ENCODE measurements at places on chromosomes 6 and 20.

DNA sequence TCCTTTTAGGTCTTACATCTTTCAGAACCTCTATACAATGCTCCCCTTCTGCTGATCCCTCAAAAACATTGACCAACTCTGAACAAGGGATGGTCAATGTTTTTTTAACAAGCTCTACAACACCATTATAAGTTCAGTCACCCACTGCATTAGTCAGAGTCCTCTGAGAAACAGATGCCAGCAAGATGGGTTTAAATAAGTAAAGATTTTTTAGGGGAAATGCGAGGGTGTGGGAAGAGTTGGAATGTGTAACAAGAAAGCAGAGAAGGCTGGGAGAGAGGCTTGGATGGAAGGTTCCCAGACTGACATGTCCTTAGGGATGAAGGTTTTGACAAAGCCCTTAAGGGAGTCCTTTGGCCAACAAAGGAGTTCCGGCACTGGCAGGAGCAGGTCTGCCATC, 478.3 kb downstream of the FRK start:
- DNase-seq = no peak

- DNase-seq = no peak
Observed at GRCh38 chr6:159505140-159505922, 187.7 kb downstream of the SOD2 start.

DNA sequence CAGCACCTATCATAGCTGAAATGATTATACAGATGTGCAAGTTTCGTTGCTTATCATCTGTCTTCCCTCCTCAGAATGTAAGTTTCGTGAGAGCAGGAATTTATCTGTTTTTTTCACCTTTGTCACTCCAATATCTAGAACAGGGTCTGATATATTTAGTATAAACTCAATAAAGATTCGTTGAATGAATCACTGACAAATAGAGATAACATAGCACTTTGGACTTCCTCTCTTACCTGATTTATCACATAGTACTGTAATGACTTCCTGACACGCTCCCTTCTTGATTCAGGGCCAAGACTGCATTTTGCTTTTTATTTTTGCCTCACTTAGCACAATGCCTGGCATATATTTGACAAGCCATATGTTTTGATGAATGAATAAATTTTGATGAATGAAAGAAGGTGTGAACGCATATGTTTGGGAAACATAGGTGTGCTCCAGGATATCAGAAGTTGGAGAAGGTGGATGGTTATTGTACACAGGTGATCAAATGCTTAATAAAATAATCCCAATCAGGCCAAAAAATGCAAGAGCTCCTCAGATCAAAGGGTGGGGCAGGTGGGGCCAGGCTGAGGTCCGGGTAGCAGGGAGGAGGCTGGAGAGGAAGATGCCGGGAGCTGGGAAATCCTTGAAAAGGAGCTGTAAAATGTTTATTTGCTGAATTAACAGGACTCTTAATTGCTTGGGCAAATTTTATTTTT, 33.0 kb downstream of the PIM1 start:
- DNase-seq = no peak

DNA sequence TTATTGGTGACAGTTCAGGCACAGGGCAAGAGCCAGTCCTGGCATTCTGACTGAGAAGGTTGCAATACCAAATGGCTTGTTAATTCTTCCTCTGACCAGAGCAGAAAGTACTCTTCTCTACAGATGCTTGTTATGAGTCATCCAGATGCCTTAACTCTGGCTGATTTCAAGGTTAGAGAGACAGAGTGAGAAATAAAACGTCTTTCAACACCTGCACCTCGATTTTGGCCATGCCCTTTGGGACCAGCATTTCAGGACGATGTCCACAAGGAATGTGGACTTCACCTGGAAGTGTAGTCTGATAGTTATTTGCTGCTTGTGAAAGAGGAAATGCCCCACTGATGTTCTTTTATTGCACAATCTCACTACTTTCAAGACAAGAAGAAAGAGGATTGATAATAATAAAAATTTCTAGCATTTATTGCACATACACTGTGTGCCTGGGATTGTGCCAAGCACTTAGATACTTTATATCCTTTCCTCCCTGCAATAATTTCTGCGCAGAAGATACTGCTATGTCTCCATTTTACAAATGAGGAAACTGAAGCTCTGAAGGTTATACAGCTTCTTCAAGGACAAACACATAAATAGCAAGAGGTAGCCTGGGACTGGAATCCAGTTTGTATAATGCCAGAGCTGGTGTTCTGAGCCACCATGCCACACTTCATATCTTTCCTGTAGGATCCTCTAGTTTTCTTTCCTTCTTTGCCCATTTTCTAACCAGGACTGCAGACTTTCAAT, 33.5 kb upstream of the MCM3 start:
- no peak for DNase-seq

DNA sequence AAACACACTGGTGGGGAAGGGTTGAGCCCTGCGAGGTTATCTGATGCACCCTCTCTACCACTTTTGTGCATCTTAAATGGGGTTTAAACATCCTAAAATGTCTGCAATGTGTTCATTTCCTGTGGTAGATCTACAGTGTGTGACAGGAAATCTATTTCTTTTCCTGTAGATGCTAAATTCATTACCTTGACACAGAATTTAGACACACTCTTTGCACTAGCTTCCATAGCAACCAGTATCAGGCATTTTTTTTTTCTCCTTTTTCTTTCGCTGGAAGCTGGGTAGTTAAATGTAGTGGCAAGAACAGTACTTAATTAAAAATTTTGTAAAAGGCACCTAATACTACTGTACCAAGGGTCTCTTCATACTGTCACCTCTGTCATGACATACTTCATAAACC, 141.1 kb downstream of the RFPL4B start:
- no peak for DNase-seq

- DNase-seq = no peak
Observed at GRCh38 chr6:127582777-127583462, 5.9 kb downstream of the C6orf58 start.

- DNase-seq = no peak
Observed at GRCh38 chr20:35637276-35637675, 21.6 kb downstream of the SPAG4 start.

GRCh38 chr6:109121411-109121810, 26.1 kb downstream of the CEP57L1 start:
- no peak for DNase-seq

DNA sequence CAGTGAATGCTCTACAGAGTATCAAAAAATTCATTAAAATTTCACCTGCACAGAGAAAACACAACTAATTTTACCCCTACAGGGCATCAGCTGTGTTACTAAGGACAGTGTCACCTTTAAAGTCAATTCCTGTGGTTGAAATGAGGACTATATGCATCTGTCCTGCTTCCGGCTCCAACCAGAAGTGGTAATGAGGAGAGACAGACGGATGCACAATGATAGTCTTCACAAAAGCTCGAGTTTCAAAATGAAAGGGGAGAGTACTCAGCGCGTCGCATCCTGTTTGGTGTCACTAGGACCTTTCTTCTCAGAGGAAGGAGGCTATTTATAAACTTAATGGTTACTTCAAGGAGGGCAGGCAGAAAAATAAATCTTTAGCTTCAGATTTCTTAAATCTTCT, 86.5 kb downstream of the LYRM4 start:
- no peak for DNase-seq

DNA sequence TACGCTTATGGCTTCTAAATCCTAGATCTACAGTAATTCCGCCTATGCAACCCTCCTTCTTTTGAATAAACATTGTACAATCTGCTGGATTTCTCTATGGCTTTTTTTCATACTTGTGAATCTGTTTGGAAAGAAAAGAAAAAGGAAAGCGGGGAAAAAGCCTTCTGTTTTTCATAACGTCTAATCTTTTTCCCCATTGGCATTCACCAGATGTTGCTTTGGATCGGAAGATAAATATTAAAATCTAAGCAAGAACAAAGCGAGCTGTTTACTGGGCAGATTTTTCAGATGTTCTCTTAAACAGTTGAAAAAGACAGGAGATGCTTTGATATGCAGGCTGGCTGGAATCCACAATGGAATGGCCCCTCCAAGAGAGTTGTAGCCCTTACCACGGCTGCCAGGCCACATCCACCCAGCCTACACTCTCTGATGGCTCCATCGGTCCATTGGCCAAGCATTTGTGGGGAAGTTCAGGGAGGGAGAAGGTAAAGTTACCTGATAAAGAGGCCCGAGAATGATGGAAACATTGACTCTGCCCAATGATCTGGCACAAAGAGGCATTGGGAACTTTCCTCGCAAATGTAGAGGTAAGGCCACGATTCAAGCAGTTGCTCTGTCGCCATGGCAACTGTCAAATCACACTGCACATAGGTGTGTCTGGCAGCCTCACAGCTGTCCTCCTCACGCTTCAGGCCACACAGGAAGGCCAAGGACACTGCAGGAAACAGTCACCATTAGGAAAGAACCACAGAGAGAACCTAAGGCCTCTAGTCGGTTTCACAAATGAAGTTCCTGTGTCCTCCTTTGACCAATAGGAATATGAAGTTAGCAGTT, 70.3 kb downstream of the PKHD1 start:
- no peak for DNase-seq

- no peak for DNase-seq
Observed at GRCh38 chr20:14374196-14374595, 36.8 kb upstream of the FLRT3 start.

GRCh38 chr6:35264550-35265274, 5.2 kb downstream of the ZNF76 start:
- DNase-seq = no peak

- DNase-seq = no peak
Observed at GRCh38 chr6:160500639-160501038, 152.5 kb downstream of the SLC22A3 start.

DNA sequence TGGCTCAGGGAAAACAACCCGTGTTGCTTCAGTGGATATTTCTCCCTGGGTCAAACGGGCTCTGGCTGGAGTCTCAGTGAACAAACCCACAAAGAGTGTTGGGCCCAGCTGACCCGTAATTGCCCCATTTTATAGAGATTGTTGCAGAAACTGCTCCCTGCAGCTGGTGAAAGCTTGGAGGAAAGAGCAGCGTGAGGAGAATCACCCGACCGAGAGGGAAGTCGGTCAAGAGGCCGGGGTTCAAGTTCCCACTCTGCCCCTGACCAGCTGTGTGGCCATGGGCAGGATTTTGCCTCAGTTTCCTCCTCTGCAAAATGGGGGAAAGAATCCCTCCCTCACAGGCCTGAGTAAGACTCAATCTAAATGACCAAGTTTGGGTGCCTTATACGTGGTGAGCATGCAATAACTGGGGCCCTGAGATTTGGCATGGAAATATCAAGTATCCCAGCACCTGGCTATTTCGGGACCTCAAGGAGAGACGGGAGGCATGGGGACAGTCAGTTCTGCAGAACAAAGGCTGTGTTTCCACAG, 1.7 kb upstream of the TGM2 start:
- no peak for DNase-seq

DNA sequence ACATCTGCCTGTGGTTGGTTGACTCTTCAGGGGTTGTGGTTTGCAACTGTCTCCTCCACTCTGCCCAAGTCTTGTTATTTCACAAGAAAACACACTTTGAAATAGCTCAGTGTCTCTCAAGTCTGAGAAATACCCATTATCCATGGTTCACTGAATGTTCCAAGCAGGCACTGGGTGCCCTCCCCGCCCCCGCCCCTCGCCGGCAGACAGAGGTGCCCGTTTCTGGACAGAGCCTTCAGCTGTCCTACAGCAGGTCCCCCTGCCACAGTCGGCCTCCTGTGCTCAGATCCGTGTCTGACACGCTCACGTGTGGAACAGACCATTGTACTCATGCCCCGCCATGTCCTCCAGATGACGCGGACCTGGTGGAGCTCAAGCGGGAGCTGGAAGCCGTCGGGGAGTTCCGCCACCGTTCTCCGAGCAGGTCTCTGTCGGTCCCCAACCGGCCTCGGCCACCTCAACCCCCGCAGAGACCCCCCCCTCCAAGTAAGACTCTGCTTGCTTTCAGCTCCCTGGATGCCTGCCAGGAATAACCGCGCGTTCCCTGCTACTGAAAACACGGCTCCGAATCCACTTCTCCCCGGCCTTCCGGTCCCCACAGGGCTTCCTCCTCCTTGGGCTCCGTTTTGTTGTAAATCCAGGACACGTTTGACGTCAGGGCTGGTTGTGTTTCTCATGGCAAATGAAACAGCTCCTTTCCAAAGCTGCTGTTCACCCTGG, 81.4 kb downstream of the SERAC1 start:
- DNase-seq = no peak

DNA sequence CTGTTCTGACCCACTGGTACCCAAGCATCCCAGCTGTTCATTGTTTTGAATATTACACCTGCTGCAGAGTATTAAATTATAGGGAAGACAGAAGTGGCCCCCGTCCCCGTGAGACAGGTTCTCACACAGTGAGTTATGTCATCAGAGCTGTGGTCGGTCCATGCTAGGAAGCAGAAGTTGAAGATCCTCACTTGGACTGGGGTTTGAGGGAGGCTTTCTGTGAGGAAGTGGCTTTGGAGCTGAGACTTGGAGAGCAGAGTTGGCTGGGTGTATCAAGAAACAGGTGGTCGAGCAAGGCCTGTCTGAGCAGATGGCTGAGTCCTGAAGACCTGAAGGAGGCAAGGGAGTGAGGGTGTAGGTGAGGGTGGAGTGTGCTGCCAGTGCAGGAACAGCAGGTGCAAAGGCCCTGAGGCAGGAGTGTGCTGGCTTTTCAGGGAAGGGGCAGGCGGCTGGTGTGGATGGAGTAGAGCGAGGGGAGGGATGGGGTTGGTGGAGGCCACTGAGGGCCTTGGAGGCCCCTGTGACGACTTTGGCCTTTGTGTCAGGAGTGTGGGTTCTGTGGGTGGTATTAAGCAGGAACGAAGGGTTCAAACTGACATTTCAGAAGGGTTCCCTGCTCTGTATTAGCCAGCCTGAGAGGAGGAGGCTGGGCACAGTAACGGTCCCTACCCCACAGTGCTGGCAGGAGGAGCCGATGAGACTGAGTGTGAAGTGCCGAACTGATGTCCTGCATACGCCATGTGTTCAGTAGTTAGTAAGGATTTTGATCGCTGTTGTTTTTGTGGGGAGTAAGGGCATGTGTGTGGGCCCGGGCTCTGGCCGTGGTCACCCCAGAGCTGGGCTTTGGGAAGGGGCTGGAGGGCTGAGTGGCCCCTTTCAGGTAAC, 11.8 kb downstream of the SRC start:
- no peak for DNase-seq

DNA sequence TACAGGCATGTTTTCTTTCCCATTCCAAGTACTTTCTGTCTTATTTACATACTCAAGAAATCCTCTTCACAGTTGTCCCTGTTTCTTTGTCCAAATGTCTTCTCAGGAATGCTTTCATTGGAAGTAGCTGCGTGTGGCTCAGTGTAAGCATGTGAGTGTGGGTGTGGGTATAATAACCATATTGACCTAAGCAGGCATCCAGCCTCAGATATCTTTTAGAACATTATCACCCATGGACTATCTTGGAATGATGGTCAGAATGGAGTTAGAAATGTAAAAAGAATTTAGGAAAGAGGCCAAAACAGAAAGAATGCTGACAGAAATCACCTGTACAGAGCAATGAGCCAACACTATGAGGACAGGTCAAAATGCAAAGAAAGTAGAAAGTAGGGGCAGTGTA, 16.4 kb downstream of the VNN2 start:
- no peak for DNase-seq

GRCh38 chr20:40144581-40144980, 544.5 kb downstream of the MAFB start:
- DNase-seq = no peak

DNA sequence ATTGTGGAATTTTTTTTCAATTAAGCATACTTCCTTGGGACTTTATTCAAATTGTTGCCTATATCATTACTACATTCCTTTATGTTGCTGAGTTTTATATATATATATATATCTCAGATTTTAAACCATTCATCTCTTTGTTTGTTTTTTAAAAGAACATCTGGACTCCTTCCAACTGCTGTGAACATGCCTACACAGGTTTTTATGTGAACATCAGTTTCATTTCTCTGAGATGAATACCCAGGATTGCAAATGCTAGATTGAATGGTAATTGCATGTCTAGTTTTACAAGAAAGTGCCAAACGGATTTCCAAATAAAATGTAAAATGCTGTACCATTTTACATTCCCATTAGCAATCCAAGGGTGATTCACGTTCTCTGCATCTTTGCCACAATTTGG, 1289.3 kb downstream of the HACE1 start:
- no peak for DNase-seq

All from NCI-H1436 treated with DMSO at 0.1 percent for 48 hours (cell line).